Left lung (tissue), 14 donors: ENCODE measurements at places on chromosomes 6 and 20. TPM values are rescaled to one million over a fixed set of nuclear protein-coding genes. Genes with fewer than 3 reads are reported as not detected.

The R3HDML gene
- total RNA-seq = not detected

- no peak for DNase-seq
These were observed 5.2 kb downstream of the MDC1 start for GRCh38 chr6:30711758-30712380.

DNA sequence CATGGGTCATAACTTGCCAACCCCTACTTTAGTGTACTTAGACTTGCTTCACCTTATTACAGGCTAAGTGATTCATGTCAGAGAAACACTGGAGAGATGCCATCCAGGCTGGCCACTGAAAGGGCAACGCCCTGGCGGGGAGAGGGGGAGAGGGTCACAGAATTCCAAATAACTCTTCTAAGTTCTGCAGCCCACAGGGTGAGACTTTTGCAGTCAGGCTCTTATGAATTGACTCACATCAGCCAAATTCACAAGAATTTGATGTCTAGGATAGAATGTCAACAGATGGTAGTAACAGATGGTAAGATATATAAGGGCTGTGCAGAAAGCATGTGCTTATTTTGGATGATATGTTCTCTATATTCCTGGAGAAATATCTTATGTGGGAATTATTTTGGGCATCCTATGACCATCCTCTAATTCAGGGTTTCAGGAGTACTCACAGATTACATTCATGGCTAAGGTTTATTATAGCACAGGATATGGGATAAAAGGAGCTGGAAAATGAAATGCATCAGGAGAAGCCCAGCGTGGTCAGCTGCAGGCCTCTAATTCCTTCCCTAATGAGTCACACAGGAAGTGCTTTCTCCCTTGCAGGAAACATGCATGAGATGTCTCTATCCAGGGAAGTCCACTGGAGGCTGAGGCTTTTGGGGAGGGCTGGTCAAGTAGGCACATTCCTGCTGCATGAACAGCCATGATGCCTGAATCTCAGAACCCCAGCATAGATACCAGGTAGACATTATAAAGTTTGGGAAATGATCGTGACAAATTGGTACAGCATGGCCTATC is 58.7 kb upstream of the RIN2 start:
- no peak for DNase-seq

DNA sequence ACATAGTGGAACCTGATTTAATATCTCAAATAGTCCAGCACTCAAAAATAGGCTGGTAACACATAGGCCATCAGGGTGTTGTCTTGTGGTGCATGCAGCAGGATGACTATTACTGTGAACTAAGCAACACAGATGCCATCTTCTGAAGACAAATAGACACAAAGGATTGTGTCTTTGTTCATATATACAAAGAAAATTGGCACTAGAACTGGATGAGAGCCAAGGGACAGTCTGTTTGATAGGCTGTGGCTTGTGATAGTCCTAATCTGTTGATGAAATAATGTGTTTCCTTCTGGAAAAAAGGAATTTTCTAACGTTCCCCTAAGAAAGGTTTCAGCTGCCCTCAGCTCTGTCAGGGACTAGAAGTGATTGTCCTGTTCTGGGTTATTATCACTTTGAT is 129.8 kb downstream of the TPBG start:
- DNase-seq = no peak
